ENCODE measurements at places on chromosomes 5 and 9.

- DNase-seq, result no peak
These were observed 339.7 kb downstream of the TMEM232 start for GRCh38 chr5:110386782-110387181.

DNA sequence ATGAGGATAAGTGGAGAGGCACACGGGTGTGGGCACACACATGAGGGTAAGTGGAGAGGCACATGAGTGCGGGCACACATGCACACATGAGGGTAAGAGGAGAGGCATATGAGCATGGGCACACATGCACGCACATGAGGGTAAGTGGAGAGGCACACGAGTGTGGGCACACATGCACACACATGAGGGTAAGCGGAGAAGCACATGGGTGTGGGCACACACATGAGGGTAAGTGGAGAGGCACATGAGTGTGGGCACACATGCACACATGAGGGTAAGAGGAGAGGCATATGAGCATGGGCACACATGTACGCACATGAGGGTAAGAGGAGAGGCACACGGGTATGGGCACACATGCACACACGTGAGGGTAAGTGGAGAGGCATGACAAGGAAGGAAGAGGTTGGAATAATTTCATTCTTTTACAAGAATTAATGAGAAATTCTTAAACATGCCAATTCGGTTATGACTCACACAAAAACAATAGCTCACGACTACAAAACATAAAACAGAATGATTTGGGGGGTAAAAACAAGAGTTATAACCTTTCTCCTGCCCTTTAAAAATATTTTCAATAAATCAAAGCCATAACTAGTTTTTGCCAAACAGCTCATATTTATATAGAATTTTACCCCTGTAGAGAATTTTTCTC is 67.5 kb downstream of the APBA1 start:
- DNase-seq, result no peak

- no peak for DNase-seq
These were observed 148.7 kb downstream of the CDK5RAP2 start for GRCh38 chr9:120431268-120431667.

DNA sequence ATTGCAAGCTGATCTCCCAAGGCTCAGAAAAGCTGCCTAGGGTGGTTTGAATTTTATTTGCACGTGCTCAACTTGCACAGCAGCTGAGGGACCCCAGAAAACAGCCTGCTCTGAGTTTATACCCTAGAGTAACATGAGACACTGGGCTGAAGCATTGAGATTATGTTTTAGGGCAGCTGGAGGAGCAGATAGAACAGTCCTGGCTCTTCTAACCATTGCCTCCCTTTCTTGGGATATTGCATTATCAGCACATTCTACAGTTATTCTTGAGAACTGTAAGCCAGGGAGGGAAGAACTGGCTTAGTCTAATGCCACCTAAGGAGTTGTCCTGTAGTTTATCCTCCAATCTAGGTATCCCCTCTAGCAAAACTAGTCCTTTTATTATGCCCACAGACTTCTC is 10.3 kb downstream of the SMC2 start:
- DNase-seq, result no peak

Data from left colon (tissue), 2 donors.